ENCODE measurements at places on chromosomes 1 and 21.

DNA sequence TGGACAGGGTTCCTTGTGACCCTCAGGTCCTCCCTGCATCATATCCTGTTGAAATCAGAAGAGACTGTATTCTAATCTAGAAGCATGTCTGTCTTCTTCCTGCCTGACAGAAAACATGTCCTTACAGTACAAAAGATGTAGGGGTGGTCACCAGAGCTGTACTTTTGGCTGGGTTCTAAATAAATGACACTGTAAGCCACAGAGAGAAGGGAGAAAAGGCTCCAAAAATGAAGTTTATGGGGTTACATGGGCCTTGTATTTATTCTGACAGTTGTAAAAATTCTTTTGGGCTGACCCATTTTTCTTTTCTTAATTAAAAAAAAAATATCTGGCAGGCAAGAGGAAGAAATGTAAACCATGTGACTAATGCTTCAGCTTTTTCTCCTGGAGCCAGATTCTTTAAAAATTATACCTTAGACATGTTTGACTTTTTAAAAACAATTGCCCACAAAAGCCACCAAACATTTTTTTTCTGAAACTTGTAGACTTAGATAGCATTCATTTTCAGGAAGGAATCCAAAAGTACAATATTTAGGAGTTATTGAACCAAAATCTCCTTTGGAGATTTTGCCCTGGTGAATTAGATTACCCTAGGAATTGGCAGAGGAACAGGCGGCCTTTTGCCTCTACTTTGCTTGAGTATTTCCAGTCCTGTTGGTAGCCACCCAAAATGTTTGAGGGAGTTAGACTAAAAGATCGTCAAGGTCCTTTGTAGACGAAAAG lies 17.1 kb downstream of the RGL1 start:
- DNase-seq, result no peak

GRCh38 chr1:41666981-41667631 lies 182.6 kb upstream of the EDN2 start:
- peak; percentile 60 for DNase-seq

DNA sequence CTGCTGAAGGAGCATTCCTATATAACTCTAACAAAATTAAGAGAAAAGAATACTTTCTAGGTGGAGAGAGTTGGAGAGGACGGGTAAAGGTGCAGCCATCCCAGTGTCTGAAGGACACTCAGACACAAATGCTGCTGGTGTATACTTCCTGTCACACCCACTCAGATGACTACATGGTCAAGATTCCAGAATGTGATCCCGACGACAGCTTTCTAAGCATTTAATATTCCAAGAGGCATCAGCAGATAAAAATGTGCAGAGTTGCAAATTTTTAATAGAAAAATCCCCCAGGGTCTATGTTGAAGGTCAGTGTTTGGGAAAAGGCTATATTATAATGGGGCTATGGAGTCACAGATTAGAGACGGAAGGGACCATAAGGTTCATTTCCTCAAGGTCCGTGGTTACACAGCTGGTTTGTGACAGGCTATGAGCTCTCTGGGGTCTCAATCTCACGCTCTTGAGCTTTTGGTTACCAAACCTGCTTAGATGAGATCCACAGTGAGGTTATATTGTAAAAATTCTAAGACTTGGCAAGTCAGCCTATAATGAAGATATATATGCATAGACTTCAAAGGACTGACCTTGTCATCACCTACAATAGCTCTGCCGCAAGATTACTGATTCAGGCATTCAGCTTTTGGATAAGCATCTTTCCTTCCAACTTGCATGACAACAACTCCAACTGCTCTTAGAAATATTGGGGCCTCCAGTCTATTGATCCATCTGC lies 35.1 kb downstream of the ZNF281 start:
- no peak for DNase-seq

GRCh38 chr1:175637911-175638310 lies 105.5 kb downstream of the TNR start:
- no peak for DNase-seq

Measured in activated T-helper 9 cell treated with anti-CD3 and anti-CD28 coated beads, Interleukin-2, amount 50 U/mL, for 16 hours (primary cell).